ENCODE measurements at places on chromosomes 12 and 14.

DNA sequence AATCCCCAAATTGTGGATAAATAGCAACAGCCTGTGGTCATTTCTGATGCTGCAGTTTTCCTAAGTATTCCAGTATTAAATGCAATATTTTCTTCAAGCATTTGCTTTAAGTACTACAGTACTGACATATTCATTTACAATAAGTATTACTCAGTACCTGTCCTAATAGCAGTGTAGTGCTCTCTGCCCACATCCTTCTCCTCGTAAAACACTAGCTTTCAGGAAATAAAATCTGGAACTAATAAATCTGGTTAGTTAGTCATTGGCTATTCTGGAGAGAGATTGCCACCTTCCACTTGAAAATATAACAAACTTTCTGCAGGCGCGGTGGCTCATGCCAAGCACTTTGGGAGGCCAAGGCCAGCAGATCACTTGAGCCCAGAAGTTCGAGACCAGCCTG is 441.5 kb downstream of the PRKD1 start:
- no peak for DNase-seq

GRCh38 chr14:105602799-105603793 is 76.7 kb downstream of the TMEM121 start:
- DNase-seq, result no peak

GRCh38 chr14:72033365-72033764 is 101.1 kb downstream of the RGS6 start:
- DNase-seq, result no peak

GRCh38 chr14:91968280-91968679 is 20.8 kb upstream of the FBLN5 start:
- DNase-seq, result no peak

- no peak for DNase-seq
Observed at GRCh38 chr14:30796707-30797106, 77.7 kb upstream of the COCH start.

- DNase-seq, result no peak
Observed at GRCh38 chr12:124357616-124358015, 62.7 kb downstream of the RFLNA start.

DNA sequence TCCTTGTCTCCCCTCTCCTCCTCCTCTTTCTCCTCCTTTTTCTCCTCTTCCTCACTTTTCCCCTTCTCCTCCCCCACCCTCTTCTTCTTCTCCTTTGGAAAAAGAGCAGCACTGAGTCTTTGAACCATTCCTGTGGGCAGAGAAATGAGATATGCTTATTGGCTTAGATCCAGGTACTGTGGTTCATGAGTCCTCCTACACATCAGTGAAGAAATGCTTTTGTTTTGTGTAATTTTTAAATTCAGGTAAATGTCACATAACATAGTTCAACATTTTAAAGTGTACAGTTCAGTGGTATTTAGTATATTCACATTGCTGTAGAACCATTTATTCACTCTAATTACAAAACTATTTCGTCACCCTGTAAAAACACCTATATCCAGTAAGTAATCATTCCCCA is 402.1 kb downstream of the AACS start:
- no peak for DNase-seq

- no peak for DNase-seq
Observed at GRCh38 chr14:93072659-93073357, 42.9 kb downstream of the ITPK1 start.

GRCh38 chr12:81077686-81078441 is at the start of gene ACSS3:
ACSS3 (plus strand) TSS chr12:81078079; CDS start chr12:81078121, 42 bp downstream.
- DNase-seq, result no peak

GRCh38 chr14:91277546-91278382 is 33.3 kb upstream of the GPR68 start:
- DNase-seq, result no peak

DNA sequence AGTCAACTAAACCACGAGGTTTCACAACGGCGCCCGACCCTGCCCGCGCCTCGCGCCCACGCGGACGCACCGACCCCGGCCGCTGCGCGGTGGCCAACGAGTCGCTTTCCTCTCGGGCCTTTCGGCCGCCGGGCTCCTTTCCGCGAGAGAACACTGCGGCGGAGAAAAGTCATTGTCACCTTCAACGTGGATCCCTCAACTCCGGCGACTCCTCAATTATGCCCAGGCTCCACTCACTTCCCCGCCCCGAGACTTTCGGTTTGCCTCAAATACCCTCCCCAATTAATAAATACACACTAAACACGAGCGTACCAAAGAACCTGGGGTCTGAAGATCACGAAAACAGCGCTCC is 450 bp downstream of the SINHCAF start:
- peak; percentile 11 for DNase-seq

DNA sequence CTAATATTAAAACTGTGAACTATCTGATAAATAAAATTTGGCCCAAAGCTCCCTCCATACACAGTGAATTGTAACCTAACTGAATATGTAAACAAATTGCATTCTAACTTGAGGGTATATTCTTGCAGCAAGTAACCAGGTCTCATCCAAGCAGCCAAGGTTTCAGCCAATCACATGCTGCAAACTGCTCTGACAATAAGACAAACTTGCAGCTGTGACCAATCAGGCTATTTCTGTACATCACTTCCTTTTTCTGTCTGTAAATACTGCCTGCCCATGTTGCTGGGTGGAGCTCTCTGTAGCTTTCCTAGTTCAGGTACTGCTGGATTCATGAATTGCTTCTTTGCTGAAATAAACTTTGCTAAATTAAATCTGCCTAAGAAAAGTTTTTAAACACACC is 499.0 kb downstream of the GALC start:
- DNase-seq, result no peak

- no peak for DNase-seq
Observed at GRCh38 chr14:23141706-23142444, 22.8 kb upstream of the CEBPE start.

GRCh38 chr12:47234576-47235141 is 154.9 kb upstream of the AMIGO2 start:
- DNase-seq, result no peak

- no peak for DNase-seq
Observed at GRCh38 chr14:77097006-77097699, 905 bp upstream of the CIPC start.

GRCh38 chr12:106428384-106428783 is 70.8 kb downstream of the POLR3B start:
- no peak for DNase-seq

DNA sequence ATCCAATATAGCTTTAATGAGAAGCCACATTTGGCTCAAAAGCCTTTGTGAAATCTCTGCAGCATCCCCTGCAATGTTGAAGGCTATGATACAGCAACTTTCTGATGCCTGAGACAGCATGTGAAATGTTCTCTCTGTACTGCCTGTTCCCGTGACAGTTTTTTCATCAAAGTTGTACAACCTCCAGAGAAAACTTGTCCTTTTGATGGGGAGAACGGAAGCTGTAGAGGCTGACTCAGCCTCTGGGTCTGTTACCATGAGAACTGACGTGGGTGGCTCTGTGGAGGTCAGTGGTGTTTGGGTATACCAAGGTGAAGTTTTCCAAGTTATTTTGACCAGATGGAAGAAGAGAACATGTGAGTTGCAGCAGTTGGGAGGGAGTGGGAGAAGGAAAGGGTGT is 17.0 kb downstream of the SLC4A8 start:
- DNase-seq, result no peak

DNA sequence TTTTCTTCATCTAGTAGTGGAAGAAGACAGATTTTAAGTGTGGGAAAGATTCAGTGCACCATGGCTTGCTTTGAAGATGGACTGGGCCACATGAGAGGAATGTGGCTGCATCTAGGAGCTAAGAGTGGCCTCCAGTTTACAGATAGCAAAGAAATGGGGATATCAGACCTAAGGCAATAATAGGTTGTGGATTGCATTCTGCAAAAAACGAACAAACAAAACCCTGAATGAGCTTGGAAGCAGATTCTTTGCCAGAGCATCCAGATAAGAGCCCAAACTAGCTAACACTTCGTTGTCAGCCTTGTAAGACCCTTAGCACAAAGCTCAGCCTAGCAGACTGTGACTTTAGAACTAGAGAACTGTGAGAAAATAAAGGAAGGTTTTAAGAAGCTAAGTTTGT is 9.6 kb downstream of the ATXN7L3B start:
- no peak for DNase-seq

GRCh38 chr14:99980299-99980698 is 84.9 kb upstream of the EVL start:
- DNase-seq, result no peak

DNA sequence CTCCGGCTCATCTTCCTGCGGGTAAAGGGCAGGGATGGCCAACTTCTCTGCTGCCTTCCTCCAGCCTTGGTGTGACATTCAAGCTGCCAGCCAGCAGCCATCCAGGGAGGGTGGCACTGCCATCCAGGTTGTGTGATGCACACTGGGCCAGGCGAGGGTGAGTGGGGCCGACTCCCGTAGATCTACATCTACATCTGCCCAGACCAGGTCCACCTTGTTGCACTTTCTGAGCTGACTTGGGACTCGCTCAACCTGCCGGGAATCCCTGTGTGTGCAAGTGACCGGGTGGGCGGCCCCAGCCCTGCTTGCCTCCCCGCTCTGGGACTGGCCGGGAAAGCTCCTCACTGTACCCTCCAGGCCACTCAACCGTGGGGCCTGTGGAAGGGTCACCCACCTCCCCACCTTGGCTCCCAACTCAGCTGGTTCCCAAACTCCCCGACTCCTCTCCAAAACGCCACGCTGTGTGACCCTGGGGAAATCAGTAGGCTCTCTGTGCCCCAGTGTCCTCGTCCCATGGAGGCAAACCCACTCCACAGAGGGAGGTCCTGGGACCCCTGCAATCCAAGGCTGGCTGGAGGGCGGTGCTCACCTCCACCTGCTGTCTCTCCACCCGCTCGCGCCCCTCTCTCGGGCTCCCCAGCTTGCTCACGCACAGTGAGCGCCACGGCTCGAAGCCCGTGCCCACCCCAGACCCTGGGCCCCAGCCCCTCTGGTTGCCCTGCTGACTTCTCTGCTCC is 14.7 kb downstream of the JAG2 start:
- DNase-seq, result no peak

DNA sequence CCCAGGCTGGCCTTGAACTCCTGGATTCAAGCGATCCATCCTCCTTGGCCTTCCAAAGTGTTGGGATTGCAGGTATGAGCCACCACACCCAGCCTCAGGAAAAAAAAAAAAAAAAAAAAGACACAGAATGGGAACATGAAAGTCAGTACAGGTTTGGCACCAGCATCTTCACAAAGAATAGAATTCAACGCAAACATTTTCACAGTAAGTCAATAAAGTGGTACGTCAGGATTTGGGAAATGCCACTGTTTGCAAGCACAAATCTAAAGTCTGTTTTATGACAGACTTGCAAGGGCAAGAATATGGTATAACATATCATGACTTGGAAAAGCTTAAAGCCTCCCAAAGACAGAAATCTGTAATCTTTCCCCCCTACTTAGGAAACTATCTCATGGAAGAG is 34.9 kb upstream of the WDR89 start:
- DNase-seq, result no peak

GRCh38 chr14:70622111-70622712 is 19.5 kb upstream of the TTC9 start:
- peak; percentile 17 for DNase-seq

DNA sequence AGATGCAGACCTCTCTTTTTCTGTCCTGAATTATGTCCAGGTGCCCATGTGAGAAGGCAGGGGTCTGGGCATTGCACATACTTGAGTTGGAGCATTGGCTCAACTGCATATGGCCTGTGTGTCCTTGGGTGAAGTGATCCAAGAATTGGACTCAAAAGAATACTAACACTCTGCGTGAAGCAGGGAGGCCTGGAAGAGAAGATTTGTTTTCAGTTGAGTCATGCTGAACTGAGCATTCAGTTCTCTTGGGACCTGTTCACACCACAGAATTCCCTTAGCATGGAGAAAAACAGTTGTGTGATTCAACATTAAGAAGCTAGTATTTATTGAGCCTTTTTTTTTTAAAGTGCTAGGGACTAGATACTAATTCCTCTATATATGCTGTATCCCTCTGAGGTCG is 164.7 kb upstream of the TBX3 start:
- DNase-seq, result no peak

Measured in stimulated activated CD8-positive, alpha-beta memory T cell treated with anti-CD3 and anti-CD28 coated beads, Interleukin-4, amount 100 ng/mL, for 24 hours (primary cell).